ENCODE measurements at places on chromosomes 16 and 17. TPM values are rescaled to one million over a fixed set of nuclear protein-coding genes. Genes with fewer than 3 reads are reported as not detected.

- DNase-seq: no peak
Measured at GRCh38 chr16:56354016-56354415, 71.3 kb downstream of the AMFR start.

OSBPL7 gene
- polyA plus RNA-seq: 12.1 TPM

HOXB3 gene
- 137 TPM for polyA plus RNA-seq

GGT6 gene
- polyA plus RNA-seq: 0.19 TPM

SPEM2 gene
- polyA plus RNA-seq: not detected

DNA sequence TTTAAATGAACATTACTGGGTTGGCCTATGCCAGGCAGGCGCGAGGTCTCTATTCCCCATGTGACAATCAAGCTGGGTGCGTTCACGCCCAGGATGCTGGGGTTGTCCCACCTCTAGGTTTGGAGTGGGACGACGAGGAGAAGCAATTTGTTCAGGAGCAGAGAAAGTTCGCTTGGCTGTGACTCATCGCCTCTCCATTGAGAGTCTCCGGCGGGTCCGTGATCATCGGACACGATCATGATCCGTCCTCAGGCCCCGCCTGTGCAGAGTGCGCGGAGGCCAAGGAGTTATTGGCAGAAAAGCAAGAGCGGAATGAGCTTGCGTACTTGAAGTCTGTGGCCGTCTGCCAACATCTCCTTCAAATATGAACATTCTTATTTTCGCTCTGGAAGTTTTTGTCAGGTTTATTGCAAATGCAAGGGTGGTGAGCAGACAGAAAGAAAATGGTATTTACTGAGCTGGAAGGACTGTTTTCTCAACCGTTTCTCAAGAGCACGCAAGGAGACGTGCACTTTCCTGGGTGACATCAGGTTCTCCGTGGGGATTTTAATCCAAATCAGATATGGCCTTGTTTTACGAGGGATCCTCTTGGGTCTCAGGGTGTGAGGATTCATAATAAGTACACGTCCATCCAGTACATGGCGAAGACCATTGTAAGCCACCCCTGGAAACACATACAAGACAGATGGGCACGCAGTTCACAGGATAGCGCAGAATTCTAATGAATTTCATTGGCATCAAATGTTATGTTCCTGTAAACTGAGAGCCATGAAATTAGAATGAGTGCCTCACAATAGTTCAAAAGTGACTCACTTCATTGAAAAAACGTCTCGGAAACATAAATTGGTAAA is 70.1 kb upstream of the CREBBP start:
- DNase-seq: no peak

JPH3 gene
- polyA plus RNA-seq: 1.1 TPM

DNA sequence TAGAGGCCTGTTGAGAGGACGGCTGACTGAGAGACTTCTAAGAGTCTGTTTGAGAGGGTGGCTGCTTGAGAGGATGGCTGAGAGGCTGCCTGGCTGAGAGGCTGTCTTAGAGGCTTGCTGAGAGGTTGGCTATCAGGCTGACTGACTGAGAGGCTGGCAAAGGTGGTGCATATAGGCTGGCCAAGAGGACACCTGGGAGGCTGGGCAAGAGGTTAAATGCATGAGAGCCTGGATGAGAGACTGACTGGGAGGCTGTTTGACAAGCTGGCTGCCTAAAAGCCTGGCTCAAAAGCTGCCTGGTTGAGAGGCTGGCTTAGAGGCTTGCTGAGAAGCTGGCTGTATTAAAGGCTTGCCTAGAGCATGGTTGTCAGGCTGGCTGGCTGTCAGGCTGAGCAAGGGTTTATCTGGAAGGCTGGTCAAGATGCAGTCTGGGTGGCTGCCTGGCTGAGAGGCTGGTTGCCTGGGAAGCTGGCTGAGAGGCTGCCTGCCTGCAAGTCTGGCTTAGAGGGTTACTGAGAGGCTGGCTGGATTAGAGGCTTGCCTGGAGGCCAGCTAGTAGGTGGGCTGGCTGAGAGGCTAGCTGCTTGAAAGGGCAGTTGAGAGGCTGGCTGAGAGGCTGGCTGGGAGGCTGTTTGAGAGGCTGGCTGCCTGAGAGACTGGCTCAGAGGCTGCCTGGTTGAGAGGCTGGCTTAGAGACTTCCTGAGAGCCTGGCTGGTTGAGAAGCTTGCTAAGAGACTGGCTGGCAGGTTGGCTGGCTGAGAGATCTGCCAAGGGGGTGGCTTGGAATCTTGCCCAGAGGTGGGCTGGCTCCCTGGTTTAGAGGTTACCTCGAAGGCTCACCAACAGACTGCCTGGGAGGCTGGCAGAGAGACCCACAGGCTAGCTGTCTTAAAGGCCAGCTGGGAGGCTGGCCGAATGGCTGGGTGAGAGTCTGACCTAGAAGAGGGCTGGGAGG is 38.3 kb upstream of the ACSM2B start:
- no peak for DNase-seq

FBXL16 gene
- 0.79 TPM for polyA plus RNA-seq

DNA sequence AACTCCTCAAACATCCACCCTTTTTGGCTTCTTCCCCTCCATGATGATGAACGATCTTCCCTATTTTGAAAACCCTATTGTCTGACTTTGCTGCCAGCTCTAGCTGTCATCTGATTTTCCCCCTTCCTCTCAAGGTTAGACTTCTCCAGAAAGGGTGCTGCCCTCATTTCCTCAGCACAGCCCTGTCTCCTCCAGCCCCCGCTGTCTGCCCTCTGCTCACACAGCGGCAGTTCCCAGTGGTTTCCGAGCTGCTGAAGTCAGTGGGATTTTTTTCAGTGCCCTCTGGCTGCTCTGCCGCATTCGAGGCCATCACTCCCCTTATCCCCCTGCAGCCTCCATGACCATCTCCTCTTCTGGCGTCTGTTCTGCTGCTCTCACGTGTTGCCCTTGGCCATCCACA is 26.6 kb upstream of the C17orf107 start:
- no peak for DNase-seq

DNA sequence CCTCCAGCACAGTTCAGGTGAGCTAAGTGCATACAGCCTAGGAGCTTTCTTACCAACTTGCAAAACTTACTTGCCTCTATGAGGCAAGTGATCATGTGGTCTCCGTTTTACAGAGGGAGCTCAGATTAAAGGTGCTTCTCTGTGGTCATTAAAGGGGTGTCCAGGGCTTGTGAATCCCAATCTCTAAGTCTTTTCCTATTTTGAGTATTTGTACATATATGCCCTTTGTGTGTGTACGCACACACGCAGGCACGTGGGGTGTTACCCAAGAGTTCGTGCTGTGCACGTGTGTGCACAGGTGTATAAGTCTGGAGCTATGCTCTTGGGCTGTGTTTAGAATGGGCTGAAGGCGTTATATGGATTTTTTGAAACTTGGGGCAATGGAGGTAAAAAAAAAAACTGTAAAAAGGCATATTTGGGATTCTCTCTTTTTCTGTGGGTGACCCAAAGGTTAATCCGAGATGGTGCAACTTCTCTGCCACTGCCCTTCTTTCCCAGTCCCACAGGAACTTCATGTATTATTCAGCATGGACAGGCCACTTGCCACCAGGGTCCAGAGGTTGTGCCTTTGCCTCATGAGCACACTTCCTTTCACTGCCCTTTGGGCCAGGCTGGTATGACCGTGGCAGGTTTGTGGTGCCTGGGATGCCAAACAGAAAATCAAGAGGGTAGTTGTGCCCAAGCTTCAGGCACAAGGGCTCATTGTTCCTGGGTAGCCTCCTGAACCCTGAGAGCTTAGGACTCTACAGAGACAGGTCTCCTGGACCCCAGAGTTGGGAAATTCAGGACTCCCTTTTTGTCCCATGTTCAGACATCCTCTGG is 1.5 kb downstream of the ABCC3 start:
- DNase-seq: no peak

GRCh38 chr16:85652431-85653221 is 36.1 kb downstream of the GINS2 start:
- DNase-seq: no peak

GRCh38 chr17:79325709-79326430 is 251.2 kb downstream of the ENGASE start:
- DNase-seq: peak; percentile 73

DNA sequence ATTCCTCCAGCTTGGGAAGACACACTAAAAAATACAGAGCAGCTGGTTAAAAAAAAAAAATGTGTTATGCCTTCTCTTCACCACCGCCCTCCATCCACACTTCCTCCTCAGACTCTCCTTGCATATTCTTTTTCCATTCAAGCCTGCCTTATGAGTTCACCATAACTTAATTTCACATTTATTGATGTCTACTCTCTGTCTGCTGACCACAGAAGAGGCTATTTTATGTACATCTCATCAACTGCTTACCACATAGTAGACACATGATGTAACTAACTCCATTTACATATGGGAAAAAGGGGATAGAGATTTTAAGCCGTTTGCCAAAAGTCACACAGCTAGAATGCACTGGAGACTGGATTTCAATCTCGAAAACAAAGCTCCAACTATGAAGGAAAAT is 409.8 kb downstream of the CDH11 start:
- no peak for DNase-seq

- no peak for DNase-seq
Measured at GRCh38 chr17:38352245-38353085, 821 bp downstream of the SOCS7 start.

DNA sequence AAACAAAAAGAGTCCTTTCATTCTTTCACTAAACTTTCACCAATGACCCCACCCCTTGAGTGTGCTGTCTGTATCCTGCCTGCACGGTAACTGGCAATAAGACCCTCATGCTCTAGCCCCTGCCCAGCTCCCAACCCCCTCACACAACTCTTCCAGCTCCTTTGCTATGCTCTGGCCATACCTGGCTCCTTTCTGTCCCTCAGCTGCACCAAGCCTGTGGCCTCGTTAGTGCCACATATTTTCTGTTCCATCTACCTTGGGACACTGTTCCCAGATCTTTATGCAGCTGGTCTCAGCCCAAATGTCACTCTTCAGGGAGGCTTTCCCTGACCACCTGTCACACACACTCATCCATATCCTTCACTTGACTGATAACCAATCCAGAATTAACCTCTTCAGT is 47.3 kb downstream of the C16orf82 start:
- no peak for DNase-seq

DNA sequence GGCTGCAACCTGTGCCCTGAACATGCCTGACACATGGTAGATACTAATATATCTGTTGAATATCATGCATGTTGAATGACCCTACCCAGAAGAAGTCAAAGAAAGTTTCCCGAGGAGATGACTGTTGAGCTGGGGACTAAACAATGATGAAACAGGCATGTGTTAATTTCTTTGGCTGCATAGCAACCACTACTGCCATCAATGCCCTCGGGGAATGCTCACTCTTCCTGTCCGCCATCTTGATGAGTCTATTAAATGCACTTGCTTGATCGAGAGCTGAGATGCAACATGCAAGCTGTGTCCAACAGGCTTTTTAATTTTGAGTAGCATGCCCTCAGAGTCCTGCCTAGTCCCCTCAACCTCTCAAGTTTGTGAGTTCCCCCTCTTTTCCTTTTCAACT is 31.3 kb downstream of the GRIN2A start:
- no peak for DNase-seq

- DNase-seq: no peak
Measured at GRCh38 chr16:58088091-58088490, 41.1 kb downstream of the CFAP20 start.

All from left renal pelvis (tissue), 4 donors.